ENCODE measurements at places on chromosomes 1 and 21.

DNA sequence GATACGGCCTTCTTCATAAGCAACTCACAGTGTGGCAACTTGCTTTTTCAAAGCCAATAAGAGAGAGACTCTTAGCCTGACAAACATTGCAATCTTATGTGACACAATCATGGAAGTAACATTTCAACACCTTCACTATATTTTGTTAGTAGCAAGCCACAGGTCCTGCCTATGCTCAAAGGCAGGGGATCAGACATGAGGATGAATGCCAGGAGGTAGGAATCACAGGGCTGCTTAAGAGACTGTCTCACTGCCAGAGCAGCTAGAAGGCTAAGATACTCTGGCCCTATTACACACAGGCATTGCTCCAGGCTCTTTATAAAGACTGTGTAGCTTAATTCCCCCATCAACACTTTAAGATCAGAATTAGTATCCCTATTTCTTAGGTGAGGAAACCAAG is 236.2 kb upstream of the KAZN start:
- DNase-seq = no peak

DNA sequence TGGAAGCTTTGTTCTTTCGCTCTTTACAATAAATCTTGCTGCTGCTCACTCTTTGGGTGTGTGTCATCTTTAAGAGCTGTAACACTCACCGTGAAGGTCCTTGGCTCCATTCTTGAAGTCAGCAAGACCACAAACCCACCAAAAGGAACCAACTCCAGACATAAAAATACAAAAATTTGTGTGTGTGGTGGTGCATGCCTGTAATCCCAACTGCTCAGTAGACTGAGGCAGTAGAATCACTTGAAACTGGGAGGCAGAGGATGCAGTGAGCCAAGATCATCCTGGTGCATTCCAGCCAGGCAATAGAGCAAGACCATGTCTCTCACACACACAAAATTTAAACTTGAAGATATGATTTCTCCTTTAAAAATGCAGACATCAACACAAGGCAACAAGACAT is 1431.7 kb upstream of the B3GALT2 start:
- no peak for DNase-seq

GRCh38 chr1:201713086-201713810 is 115.7 kb upstream of the IPO9 start:
- peak; percentile 66 for DNase-seq

GRCh38 chr1:235642011-235642942 is 7.3 kb downstream of the GNG4 start:
- DNase-seq = peak; percentile 88

DNA sequence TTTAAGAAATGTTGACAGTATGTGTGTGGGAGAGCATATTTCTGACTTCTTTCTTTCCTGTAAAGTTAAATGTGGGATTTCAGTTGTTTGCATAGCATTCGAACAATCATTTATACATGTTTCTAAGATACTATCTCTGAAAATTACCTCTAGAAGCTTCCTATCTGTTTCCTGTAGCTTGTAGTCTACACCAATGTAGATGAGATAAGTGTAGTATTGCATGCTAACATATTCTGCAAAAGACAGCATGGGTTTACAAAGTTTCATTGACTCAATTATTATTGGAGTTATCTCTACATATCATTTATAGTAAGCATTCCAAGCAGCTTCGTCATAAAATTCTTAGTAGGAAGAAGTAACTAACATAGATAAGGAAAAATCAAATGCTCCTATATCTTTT is 98.9 kb upstream of the DPYD start:
- DNase-seq = no peak

GRCh38 chr1:226738995-226739695 is at the start of gene ITPKB:
TSS of gene ITPKB (minus strand) at chr1:226739282. CDS start at chr1:226737458, 1,824 bp downstream.
- peak; percentile 83 for DNase-seq

GRCh38 chr1:114076308-114076707 is 77.4 kb downstream of the SYT6 start:
- DNase-seq = no peak

DNA sequence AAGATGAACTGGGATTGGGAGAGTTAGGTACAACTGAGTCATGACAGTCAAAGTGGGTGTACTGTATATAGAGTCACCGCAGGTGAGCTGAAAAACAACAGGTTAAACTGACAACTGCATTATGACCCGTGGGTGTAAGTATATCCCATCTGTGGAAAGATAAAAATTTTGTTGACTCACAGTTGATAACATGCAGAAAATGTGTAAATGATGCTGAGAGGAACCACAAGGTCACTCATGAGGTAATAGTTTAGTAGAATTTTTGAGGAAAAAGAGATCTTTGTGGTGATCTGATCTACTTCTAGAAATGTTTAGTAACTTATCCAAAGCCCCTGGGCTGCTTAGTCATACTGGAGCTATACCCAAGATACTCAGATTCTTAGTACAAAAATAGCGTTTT is 838 bp downstream of the OR2C3 start:
- no peak for DNase-seq

GRCh38 chr1:232367293-232367692 is 262.6 kb downstream of the SIPA1L2 start:
- no peak for DNase-seq

- no peak for DNase-seq
Observed at GRCh38 chr1:116508085-116508983, 62.5 kb downstream of the CD58 start.

DNA sequence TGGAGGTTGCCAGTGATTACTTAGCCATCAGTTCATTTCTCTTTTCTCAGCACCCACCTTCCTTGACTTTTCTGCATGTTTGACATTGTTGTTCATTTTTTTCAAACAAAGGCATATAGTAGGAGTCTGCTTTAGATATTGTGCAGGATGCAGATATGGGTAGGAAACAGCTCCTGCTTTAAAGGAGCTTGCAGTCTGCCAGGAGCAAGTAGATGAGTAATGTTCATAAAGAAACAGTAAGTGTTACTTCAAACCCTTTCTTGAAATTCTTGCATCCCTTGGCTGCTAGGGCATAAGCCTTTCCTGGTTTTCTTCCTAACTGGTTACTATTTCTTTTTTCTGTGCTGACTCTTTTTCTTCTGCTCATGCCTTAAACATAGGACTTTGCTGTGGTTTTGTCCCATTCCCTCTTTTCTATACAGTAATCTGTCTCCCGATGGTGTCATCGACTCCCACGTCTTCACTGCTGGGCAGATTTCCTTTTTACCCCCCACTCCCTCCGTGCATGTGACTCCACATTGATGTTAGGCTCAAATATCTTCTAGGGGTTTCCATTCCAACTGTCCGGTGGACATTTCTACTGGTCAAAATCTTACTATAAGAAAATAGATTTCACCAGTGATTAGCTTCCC is 20.4 kb downstream of the PTGFRN start:
- no peak for DNase-seq
